ENCODE measurements at places on chromosomes 5 and 9.

GRCh38 chr5:172371684-172372083 lies 82.6 kb downstream of the SH3PXD2B start:
- no peak for DNase-seq

- no peak for DNase-seq
These were observed 1.9 kb upstream of the LPCAT1 start for GRCh38 chr5:1525624-1526189.

DNA sequence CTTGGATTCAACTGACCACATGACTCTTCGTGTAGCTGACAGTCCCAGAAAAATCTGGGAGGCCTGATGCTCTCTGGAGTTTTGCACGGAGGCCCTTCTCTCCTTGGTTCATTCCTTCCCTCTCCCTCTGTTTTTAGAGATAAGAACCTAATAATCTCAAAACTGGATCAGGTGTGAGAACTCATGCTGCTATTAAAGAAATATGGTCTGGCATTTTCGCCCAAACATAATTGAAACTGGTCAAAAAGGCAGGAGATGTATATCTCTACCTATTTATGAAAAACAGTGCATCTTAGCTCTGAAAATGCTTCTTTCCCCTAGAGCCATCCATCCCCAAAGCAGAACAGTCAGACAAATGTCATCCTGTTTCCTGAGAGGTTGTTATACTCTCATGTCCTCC lies 397.5 kb downstream of the PRELID2 start:
- DNase-seq: no peak

DNA sequence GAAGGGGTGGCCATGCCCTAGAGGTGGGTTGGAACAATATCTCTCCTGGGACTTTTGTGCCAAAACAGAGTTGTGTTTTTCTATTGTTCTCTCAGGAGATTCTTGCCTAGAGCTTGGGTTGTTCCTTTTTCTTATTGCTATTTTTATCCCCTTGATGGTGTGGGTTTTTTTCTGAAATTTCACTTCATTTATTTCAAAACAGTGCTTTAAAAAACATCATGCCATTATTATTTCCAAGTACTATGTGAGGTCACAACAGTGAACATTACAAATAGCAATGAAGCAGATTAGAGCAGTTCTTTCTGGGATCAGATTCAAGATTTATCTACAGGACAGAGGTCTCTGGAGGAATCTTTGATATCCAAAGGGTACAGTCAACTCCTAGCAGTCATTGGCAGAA lies 76.6 kb downstream of the ACTBL2 start:
- no peak for DNase-seq

GRCh38 chr9:28215536-28216299 lies 642.4 kb upstream of the C9orf72 start:
- DNase-seq: no peak

GRCh38 chr5:62982348-62982747 lies 403.7 kb downstream of the LRRC70 start:
- no peak for DNase-seq

GRCh38 chr9:107224252-107224651 lies 58.8 kb upstream of the RAD23B start:
- no peak for DNase-seq

DNA sequence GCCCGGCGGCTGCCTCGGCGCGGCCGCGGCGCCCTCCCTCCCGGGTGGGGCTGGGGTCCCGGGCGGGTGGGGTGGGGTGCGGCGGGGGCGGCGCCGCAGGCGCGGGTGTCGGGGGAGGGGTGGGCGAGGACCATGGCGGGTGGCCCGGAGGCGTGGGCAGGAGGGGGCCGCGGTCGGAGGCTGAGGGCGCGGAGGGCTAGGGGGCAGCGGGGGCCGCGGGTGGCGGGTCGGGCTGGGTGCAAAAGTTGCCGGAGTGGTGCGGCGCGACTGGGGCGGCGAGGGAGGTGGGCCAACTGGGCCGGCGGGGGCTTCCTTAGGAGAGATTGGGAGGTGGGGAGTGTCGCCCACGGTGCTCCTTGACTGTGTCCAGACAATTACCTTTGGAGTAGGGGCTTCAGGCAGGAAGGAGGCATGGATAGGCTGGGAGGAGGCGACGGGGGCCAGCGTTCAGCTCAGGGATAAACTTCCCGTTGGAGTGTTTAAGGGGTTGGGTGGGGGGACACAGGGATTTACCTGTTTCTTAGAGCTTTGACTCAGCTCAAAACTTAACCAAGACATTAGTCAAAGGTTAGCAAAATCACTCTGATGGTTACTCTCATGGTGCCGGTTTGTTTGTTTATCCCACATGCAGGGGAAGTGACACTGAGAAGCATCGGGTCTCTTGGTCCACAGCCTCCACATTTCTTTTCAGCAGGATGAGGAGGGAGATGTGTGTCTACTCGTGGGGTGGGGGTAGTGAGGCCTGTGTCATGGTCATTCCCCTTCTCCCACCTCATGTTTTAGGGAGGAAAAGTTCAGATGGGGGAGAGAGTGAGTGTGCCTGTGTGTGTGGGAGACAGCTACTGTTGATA lies 859 bp downstream of the CSNK1G3 start:
- peak; percentile 20 for DNase-seq

GRCh38 chr9:134404376-134405358 lies 78.4 kb downstream of the RXRA start:
- DNase-seq: no peak

DNA sequence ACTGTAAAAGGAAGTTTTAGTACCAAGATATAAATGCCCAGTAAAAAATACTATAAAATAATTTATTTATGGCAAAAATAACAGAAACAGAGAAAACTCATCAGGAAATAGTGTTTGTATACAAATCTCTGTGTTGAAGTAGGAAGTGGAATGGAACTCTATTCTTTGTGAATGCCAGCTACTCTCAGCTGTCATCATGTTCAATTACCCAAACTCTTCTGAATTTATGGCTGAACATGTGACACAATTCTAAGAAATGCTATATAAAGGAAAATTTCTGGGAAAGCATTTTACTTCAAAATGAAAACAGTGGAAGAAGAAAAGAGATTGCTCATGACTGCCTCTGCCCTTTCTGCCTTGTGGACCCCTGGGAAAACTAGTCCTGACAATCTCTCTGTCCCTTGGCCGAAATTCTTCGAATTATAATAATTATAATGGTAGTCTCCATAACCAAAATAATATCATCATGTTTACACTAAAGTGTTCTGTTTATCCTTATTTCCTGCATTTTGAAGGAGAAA lies 522.3 kb upstream of the ST8SIA4 start:
- DNase-seq: no peak

DNA sequence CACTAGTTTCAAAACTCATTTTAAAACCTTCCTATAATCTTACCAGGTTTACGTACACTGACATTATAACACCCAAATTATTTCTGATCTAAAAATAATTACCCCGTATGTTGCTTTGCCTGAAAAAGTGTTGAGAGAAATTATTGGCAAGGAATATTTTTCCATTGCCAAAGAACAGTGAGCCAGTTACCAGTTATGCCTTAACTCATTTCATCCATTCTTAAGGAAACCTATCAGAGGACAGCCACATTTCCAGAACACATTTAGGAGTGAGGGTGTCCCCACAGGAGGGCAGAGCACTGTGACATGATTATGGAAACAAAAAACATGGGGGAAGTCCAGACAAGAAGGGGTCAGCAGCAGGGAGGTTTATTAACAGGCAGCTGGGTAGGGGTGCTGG lies 52.2 kb downstream of the GABBR2 start:
- DNase-seq: no peak

DNA sequence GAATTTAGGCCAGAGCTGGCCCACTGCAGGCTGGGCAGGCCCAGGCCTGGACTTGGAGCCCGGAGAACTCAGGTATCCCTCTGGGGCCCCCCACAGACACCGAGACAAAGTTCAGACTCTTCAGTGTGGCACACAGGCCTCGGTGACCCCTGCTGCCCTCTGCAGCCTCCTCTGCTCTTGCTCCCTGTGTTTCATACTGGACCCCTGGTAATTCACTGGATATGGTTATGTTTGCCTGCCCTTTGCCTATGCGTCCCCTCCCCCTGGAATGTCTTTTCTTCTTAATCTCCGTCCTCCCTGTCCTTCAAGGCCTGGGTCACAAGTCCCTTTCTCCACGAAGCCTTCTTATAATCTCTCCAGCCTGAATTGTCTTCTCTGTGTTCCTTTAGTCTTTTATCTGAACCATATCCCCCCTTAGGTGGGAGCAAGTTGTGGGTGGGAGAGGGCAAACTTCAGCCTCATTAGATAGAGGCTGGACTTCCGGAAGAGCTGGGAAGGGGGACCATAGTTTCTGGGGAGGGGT lies 30.1 kb downstream of the GSN start:
- no peak for DNase-seq

DNA sequence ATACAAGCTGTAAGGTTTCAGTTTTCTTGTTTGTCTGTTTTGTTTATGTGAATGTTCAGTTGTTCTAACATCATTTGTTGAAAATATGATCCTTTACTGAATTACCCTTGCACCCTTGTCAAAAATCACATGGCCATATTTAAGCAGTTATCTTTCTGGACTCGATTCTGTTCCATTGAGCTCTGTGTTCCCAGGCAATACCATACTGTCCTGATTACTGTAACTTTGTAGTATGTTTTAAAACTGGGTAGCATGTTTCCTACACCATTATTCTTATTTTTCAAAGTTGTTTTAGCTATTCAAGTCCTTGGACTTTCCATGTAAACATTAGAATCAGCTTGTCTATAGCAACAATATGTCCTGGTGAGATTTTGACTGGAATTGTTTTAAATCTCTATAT lies 66.7 kb upstream of the PRSS3 start:
- DNase-seq: no peak

GRCh38 chr9:127503379-127503921 lies 52.1 kb downstream of the LRSAM1 start:
- no peak for DNase-seq

GRCh38 chr9:36559036-36559695 lies 13.5 kb upstream of the MELK start:
- DNase-seq: peak; percentile 48

DNA sequence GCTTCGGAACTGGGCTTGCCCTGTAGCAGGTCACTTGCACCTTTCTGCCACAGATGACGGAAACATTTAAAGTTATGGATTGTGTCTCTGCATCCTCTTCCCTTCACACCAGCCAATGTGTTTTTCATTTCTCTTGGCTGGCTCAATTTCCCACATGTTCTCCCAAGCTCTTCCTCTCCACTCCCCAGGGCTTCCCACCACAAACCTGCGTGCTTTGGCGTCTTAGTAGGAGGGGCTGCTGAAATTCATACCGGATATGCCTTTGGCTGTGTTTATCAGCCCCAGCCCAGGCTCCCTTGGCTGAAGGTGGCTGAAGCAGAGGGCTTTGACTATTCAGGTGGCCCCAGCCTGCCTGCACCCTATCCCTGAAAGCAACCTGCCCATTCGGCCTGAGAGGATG lies 32.1 kb downstream of the ADRB2 start:
- DNase-seq: no peak

- DNase-seq: no peak
These were observed 89.8 kb downstream of the PSAT1 start for GRCh38 chr9:78386773-78387172.

GRCh38 chr5:72601861-72602260 lies 94.7 kb upstream of the ZNF366 start:
- no peak for DNase-seq

- peak; percentile 32 for DNase-seq
These were observed 51.1 kb downstream of the FNIP1 start for GRCh38 chr5:131745703-131746102.

DNA sequence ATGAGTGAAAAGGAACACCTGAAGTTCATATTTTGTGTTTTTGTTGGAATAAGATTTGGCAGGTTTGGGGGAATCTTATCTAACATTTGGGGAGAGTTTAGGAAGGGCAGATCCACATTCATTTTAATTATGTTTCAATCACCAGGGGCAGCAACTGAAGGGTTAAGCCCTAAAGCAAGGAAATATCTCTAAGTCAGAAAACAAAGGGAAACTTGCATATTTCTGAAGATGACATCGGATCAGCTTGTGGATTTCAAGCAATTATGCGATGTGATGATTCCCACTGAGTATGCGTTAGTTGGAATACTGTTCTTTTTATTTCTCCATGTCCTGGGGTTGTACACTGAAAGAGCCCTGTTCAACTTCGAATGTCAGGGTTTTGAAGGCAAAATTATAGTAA lies 59.8 kb upstream of the NFIB start:
- DNase-seq: peak; percentile 8

DNA sequence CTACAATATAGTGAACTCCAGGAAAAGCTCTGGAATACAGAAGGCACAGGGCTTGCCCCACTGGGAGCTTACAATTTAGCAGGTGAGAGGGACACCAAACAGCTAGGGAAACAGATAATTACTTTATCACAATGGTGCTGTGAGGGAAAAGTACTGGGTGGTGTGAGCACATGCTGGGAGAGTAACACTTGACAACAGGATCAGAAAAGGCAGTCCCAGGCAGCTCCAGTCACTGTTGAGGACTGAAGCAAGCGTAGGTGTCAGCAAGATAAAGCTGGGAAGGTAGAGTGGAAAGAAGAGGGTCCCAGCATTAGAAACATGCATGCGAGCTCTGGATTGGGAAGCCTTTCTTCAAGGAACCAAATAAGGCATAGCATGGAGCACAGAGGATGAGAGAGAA lies 296.0 kb downstream of the ATPSCKMT start:
- DNase-seq: no peak

DNA sequence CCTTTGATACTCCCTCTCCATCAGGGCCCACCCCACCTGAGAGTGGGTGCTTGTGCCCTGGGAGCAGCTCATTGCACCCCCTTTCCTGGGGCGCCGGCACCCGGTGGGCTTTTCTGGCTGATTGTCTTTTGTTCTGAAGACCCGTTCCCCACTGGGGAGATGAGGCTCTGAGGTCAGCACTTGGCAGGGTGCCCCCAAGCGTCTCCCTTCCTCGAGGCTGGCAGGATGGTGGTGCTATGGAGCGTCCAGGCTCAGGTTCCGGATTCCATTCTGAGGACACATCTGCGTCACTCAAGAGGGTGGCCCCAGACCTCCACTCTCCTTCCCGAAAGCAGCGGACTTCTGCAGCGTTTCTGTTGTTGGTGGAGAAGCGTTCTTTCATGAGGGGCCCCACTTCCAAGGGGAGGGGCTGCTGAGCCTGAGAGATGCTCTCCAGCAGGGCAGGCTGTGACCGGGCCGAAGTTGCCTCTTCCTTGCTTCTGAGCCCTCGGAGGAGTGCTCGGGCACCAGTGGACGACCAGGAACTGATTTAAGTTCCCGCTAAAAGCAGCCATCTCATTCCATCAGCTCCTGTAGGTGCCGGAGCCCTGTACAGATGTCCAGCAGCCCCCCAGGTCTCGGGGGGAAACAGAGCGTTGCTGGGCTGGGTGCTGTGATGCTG lies 42.2 kb downstream of the COL5A1 start:
- DNase-seq: peak; percentile 64

DNA sequence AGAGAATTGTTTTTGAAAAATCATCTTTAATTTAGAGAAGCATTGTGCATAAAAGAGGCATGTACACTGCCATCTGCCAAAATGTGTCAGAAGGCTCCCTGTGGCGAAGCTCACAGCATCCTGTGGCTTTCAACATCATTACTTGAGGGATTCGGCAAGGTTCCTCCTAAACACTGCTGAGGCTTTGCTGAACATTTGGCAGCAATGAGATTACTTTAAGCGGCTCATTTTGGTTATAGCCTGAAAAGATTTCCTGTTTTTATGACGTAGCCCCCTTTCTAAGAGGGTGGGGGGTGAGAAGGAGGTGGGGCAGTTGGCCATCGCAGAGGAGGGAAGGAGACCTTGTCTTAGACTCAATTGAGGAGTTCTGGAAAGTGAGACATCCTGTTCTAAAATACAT lies 469.4 kb downstream of the RASEF start:
- DNase-seq: no peak

- peak; percentile 46 for DNase-seq
These were observed 29.8 kb upstream of the HMCN2 start for GRCh38 chr9:130235558-130236435.

GRCh38 chr9:83537331-83538171 lies 650 bp downstream of the FRMD3 start:
- no peak for DNase-seq
